ENCODE measurements at places on chromosomes 2 and 18.

DNA sequence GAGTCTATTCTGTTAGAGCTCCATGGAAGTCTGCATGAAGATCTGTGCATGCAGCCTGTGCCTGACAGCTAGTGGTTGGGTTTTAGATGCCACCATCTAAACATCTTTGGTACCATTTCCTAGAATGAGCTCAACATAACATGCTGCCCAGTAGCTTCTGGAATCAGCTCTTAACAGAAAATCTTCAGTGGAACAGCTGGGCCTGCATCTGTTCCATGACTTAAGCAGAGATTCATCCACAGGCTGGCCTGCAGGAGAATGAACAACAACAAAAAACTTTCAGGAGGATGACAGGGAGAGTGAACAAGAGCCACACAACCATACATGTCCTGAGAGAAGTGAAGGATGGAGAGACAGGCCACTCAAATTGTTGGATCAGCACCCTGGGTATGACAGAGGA, 316.6 kb downstream of the RDH14 start:
- no peak for DNase-seq

- DNase-seq, result no peak
These were observed 18.3 kb downstream of the MAIP1 start for GRCh38 chr2:199973703-199974102.

GRCh38 chr2:50769406-50770181, 262.3 kb downstream of the NRXN1 start:
- DNase-seq, result no peak

- no peak for DNase-seq
These were observed 474.6 kb downstream of the SLC4A3 start for GRCh38 chr2:220101980-220102379.

GRCh38 chr2:147109291-147109690, 735.5 kb upstream of the ACVR2A start:
- DNase-seq, result no peak

GRCh38 chr2:237765875-237766274, 32.7 kb upstream of the RBM44 start:
- DNase-seq, result no peak

DNA sequence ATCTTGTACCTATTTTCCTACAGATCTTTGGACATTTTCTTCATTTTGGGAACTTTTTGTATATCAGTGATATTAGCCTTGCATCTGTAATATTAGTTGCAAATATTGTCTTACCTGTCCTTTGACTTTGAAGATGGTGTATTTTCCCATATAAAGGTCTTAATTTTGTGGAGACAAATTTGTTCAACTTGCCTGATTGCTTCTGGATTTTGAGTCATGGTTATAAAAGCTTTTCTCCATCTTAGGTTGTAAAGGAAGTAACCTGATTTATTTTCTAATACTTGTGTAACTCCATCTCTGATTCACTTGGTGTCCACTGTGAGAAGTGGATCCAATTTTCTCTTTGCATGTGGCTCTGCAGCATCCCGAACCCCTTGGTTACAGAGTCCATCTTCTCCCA, 97.7 kb upstream of the OTOS start:
- DNase-seq, result no peak

DNA sequence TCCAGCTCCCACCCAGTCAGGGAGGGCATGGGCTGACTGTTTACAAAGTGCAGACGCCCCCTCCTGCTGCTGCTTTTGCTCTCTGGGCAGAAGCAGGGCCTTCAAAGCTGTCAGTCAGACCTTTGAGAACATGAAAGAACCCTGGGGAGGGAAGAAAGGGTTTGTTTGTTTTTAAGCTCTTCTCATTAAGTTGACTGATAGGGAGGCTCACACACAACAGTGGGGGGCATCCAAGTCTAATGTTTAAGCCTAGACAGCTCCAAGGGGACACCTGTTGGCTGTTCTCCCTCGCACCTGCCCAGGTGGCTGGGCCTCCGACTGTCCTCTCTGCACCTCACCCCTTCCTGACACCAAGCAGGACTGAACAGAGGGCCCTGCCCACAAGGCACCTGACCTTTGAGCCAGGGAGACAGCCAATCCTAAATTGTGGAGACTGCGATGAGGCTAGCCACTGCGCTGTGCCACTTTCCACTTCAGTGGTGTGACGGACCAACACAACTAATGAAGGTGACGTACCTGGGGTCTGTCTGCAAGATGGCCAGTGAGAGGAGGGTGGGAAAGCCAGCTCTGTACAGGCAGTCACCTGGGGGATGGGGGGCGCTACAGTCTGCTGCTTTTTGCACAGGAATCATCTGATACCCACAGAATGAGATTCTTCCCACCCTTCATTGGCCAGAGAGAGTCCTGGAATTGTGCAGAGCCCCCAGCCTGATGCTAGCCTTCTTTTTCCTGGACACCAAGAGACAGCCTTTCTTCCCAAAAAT, 16.3 kb downstream of the ST6GAL2 start:
- no peak for DNase-seq

DNA sequence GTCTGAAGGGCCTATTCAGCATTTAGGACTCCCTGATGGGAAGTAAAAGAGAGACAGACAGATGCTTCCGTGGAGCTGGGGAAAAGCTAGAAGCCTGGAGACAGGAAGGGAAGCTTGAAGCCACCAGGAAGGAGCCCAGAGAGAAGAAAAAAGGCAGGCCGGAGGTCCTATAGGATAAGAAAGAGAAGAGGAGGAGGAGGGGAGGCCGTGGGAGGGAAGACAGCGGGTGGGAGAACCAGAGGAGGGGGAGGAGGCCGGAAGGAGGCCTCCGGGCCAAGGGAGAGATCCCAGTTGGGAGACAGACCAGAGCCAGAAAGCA, 107.1 kb upstream of the PKDCC start:
- no peak for DNase-seq

All from stimulated activated CD4-positive, alpha-beta T cell treated with anti-CD3 and anti-CD28 coated beads, Interleukin-2, amount 100 ng/mL, for 24 hours (primary cell).